ENCODE measurements at places on chromosomes 7 and 10. TPM values are rescaled to one million over a fixed set of nuclear protein-coding genes. Genes with fewer than 3 reads are reported as not detected.

GCK gene
- not detected for total RNA-seq

AASS gene
- total RNA-seq, result 3.0 TPM

EN2 gene
- total RNA-seq, result 0.07 TPM

DOCK1 gene
- total RNA-seq, result 1.3 TPM

GPR15LG gene
- total RNA-seq, result not detected

DNA sequence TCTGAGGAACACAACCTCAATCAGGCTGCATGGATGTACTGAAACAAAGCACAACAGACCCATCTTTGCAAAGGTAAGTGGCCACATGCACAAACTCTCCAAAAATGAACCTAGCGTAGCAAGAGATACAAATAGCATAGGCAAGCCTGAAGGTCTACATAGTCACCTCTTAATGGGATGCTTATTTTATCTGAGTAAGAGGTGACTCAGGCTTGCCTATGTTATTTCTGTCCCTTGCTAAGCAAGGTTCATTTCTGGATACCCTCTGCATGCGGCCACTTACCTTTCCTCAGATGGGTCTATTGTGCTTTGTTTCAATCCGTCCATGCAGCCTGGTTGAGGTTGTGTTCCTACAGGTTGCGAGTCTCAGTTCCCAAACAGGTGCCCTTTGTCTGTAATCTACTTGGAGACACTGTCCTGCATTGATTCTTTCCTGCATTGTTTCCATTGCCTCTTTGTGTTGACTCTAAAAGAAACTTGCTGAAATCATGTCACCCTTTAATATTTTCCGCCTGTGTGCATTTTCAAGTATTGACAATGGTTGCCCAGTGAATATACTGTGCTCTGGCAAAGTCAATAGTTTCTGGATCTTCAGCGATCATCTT is 291.8 kb upstream of the LYZL1 start:
- DNase-seq, result no peak

DNA sequence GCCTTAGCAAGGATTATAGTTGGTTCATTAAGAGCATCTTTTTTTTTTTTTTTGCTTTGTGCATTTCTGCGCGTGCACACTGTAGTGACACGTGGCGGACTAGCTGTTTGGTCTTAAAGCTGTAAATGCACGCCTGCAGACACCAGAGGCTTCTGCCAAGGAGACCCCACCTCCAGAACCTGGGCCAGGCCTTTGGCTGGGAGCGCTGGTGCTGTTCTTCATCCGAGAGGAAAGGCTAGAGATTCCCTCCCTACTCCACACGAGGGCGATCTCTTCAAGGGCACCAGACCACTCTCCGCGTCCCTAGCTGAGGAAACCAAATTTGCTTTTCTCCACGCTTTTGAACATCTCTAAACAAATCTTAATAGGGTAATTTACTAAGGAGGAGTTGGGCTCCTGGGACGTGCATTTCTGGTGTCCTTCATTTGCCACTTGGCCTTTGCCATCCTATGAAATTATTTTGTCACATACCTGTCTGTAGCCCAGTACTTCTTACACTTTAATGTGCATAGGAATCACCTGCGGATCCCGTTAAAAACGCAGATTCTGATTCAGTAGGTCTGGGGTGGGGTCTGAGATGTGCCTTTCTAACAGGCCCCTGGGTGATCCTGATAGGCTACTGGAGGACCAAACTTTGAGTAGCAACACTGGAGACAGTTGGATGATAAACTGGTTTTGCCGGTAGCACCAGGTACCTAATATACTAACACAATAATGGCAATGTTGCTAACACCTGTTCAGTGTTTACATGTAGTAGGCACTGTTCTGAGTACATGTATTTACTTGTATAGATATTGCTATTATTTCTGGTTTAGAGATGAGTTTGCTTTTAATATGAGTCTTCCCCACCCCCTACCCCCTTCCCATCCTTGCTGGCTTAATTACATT is 1.3 kb upstream of the SLC26A5 start:
- DNase-seq, result no peak

- no peak for DNase-seq
These were observed 45.0 kb downstream of the TNS3 start for GRCh38 chr7:47536661-47537611.

DNA sequence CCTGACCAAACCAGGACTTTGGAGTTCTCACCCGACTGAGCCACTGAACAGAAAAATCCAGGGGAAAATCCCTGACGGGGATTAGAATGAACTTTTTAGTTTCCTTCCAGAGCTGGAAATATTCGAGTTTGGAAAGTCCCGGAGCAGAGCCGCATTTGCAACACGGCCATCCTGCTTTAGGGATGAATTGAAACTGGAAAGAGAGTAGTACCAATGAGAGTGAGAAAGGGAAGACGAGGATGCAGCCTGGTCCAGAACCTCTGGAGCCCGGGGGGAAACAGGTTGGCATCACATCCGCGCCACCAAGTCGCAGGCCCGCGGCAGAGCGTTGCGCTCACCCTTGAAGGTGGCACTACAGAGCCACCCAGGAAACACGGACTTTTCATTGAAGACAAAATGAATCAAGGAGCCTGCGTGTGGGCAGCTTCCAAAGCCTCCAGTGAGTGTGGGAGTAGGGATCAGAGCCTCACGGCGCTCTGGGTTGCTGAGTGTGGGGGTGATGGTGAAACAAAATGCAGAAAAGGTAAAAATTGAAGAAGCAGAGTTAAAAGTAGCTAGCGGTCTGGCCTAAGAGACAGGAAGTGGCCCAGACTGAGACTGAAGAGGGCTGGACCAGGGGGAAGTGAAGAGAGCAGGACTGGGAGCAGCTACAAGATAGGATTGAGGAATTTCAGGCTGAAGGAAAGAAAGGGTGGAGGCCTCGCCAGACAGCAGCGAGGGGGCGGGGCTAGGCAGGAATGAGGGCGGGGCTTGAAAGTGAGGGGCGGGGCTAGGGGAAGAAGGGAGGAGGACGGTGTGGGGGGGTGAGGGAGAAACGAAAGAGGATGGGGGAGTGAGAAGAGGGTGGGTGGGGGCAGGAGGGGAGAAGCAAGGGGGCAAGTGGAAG is 1.8 kb downstream of the SMURF1 start:
- DNase-seq, result no peak

DNA sequence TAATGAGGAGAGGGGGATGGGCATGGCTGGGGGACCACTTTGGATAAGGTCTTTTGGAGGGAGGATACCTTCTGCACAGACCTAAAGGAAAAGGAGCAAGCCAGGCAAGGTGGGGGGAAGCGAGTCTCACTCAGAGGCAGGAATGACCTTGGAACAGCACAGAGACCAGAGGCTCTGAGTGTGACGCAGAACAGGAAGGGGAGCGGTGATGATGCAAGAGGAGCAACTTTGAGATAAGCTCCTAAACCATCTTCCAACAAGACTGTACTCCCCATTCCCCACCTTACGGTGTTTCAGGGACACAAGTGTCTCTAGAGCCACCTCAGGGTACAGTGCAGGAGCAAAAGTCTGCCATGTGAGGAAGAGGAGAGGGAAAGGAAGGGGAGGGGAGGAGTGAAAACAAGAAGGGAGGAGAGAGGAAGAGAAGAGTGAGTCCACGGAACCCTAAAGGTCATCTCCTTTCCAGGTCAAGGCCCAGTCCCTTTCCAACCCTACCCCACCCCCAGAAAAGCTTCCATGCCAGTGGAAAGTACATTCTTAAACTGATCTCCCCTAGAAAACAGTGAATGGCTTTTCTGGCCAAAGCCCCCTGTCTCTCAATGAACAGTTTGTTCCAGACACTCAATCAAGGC is 54.1 kb downstream of the JAZF1 start:
- no peak for DNase-seq

- peak; percentile 66 for DNase-seq
These were observed 112.9 kb downstream of the COL13A1 start for GRCh38 chr10:69914398-69915214.

Data from natural killer cell treated with Interleukin-12 subunit alpha and Interleukin-12 subunit beta and Interleukin-15 and Interleukin-18, amount 100 ng/mL, for 72 hours (primary cell).